Anterior cingulate cortex (tissue), 58 donors: ENCODE measurements at places on chromosomes 5 and 9.

DNA sequence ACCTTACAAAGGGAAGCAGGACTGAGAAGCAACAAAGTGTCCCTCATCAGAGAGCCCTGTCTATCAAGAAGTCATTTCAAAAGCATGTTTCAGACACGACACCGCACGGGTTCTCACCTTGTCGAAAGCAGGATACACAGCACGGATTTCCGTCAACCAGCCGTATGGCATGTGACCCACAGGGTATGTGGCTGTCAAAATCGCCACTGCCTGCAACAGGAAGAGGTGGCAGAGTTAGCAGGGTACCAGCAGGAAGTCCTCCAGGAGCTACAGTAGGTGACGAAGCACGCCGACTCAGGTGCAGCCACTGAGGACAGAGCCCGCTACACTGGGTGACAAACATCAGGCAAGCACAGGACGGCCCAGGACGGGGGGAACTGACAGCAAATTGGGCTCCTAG is 81.2 kb downstream of the OTULIN start:
- no peak for DNase-seq

DNA sequence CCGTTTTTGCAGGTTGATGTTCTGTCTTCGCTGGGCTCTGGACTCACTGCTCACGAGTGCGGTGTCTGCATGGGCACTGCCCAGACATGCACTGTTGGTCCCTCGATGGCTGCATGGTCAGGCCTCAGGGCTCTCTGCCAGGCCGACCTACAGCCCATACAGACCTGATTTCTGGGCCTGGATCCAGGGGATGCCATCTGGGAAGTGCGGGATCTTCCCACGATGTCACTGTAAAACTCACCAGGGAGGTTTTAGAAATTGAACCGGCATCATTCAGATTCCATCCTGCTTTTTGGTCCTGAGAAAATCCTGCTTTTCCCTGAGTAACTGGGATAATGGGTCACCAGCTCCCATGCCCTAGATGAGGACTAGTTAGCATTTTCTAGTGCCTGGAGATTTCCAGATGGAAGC is 9.1 kb downstream of the S1PR3 start:
- no peak for DNase-seq

DNA sequence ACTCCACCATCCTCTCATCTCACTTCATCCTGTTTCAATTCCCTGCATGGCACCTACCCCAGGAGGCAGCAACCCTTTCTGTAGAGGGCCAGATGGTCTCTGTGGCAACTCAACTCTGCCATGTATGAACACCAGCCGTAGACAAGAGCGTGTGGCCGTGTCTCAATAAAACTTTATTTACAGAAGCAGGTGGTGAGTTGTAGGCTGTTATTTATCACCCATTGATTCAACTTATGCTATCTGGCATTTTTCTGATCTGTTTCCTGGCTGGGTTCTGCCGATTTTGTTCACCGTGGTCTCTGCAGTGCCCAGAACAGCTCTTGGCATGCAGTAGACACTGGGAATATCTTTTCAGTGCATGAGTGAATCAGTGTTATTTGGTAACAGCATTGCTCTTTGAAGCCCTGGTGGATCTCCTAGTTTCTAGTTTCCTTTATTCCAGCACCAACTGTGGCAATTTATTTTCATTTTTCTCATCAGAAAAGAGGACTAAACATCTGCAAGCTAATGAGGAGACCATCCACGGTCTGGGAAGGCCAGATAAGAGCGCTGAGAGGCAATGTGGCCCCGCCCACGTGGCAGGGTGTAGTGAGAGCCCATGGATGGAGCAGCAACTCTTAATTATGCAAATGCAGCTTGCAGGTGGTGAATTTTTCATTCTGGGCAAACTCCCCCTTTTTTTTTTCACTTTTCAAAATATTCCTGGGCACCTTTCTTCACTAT is 77.9 kb downstream of the CTSL start:
- DNase-seq = no peak

- no peak for DNase-seq
These were observed 322.5 kb downstream of the CDK5RAP2 start for GRCh38 chr9:120257483-120257882.

DNA sequence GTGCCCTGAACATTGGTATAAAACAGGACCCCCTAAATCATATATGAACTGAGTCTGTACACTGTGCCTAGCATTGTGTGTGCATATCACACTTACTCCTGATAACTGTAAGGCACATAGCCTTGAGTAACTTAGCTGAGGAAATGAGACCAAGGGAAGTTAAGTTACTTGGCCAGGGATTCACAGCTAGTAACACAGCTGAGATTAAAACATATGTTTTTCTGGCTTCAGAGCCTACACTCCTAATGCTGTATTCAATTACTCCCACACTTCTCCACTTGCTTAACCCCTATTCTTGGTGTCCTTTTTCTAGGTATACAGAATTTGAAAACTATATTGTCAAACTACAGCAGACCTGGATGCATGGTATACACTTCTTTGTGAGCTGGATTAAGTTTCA is 12.8 kb downstream of the GHR start:
- DNase-seq = no peak

GRCh38 chr5:132283423-132284043 is 10.7 kb upstream of the SLC22A4 start:
- DNase-seq = no peak

DNA sequence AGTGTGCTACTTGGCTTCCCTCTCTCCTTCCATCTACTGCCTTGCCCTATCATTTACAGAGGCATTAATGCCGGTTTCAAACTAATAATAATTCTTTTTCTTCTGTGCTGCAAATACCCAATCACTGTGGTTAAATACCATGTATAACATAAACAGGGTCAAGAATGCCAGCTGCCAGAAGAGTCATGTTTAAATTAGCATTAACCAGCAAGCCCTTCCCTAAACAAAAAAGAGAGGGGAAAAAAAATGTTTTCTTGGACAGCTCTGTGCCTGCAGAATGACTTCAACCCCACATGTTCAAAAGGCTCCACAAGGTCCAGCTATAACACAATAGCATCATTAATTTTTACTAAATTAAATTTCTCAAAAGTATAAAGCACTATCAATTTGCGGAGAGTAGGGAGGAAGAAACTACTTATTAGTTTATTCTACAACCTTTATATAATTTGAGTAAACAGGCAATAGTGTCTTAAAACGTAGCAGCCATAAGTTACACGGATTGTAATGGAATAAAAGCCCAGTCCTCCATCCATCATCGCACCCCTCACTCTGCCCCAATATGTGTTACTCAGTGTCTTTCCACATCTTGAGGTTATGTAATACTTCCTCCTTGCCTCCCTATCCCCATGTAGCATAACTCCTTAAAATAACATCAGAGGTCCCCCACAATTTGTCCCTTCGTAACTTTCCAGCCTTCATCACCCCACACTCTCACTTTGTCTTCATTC is 3.9 kb downstream of the LPAR1 start:
- no peak for DNase-seq

GRCh38 chr9:107699231-107699630 is 209.7 kb upstream of the KLF4 start:
- no peak for DNase-seq

- DNase-seq = no peak
These were observed 18.5 kb upstream of the COL15A1 start for GRCh38 chr9:98924946-98925820.

DNA sequence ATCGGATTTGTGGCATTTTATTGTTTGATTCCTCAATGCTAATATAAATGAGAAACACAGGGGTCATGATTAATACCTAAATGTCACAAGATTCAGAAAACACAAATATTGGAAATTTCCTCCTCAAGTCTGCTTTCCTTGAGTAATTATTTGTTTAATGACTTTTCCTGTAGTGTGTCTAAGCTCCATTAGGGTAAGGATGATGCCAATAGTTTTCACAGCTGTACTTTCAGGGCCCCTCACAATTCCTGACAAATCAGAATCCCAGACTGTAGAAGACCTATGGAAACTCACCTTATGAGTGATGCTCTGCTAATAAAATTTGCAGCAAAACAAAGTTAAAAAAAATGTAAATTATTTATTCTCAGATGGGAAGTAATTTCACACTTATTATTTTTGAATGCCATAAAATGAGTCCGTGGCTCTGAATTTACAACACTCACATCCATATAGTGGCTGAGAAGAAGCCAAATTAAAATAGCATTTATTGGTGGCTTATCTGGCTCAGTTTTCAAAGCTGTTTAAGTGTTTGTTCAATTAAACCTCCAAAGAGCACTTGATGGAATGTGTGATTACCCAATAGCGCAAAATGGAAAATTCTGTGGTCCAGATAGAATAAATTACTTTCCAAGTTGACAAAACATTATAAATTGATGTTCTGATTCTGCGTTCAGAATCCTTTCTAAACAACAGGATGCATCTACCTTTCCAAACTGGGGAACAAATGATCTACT is 1.6 kb upstream of the SPINK14 start:
- DNase-seq = no peak

DNA sequence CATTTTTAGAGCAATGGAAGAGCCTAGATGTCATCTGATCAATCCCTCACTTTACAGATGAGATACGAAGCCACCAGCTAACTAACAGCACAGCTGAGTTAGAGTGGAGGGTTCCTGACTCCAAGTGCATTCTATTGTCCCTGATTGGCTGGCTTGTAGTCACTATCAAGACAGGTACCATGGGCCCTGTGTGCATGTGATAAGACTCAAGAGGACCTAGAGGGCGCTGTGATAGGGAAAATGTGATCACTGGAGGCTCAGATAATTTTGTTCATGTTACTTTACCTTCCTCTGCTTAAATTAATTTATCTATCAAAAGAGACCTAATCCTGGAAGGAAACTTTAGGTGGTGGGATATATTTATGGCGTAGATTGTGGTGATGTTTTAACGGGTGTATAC is 19.5 kb upstream of the SNAPC3 start:
- no peak for DNase-seq

- no peak for DNase-seq
These were observed 19.2 kb downstream of the SIL1 start for GRCh38 chr5:139178935-139179334.

GRCh38 chr9:127181315-127181580 is 58.8 kb upstream of the ANGPTL2 start:
- DNase-seq = no peak

DNA sequence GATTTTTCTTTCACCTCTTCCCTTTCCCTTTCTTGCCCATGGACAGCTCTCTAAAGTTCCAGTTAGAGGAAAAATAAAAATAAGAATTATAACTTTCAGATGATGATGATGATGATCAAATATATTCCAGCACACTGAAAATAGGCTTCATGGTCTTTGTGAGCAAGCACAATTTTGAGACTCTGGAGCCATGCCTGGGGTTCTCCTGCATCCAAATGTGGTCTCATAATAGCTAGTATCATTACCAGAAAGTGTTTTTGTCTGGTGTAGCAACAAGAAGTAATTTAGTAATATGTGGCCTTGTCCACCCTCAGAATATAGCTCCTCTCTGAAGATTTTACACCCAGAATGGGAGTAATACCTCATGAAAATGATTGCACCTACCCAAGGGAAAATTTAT is 150.4 kb downstream of the SNCAIP start:
- DNase-seq = no peak
